NCI-H2029 treated with DMSO at 0.1 percent for 48 hours (cell line): ENCODE measurements at places on chromosomes 7 and 10.

- DNase-seq, result peak; percentile 38
These were observed 100.7 kb upstream of the WAC start for GRCh38 chr10:28432210-28432676.

GRCh38 chr7:157111311-157111710 lies 27.4 kb upstream of the UBE3C start:
- DNase-seq, result no peak

- DNase-seq, result no peak
These were observed 584.2 kb upstream of the MBL2 start for GRCh38 chr10:53356616-53357349.

GRCh38 chr7:70631718-70632117 lies 500.2 kb upstream of the GALNT17 start:
- DNase-seq, result no peak

GRCh38 chr7:89809291-89809690 lies 345.0 kb upstream of the STEAP1 start:
- DNase-seq, result no peak

DNA sequence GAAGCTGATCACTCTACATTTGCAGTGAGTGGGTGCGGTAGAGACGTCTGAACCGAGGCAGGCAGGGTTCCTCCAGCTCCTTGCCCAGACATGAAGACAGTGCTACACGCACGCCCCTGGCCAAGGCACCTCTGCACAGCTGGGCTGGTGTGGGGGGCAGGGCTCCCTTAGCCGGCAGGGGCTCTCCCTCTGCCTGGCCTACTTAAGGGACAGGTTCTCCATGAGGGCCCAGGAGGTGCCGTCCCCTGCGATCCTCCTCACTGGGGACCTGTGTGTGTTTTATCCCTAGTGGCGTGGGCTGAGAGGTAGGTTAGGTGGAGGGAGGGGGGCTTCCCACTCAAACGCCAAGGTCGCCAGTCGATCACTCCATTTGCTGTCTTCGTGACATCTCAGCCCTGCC lies 35.3 kb downstream of the IL15RA start:
- no peak for DNase-seq

- DNase-seq, result no peak
These were observed 121.3 kb downstream of the PPP1R9A start for GRCh38 chr7:95028683-95029082.

- no peak for DNase-seq
These were observed 63.7 kb downstream of the PRKCQ start for GRCh38 chr10:6516281-6516928.

- no peak for DNase-seq
These were observed 13.0 kb downstream of the LHPP start for GRCh38 chr10:124474514-124475070.

DNA sequence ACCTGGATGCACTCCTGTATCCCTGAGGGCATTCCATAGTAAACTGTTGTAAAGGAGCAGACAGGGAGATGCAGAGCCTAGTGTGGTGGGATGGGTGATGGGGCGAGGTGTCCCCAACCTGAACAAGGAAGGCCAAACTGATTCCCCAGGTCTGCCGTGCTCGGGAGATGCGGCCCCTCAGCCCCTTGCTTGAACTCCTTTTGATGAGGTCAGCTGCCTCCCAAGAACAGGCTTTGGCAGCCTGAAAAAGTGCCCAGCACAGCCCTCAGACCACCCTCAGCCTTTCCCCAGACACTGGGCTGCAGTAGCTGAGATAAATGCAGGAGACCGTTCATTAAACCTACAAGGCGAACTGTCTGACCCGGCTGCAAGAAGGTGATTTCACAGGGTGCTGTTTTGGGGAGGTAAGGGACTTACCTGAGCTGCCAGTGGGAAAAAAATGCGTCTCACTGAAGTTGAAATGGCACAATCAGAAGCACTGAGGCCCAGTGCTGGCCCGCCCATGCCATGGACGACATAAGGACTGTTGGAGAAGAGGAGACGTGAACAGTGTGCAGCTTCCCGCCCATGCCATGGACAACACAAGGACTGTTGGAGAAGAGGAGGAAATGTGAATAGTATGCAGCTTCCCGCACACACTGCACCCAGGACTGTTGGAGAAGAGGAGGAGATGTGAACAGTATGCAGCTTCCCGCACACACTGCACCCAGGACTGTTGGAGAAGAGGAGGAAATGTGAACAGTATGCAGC lies 148.4 kb upstream of the FAM20C start:
- DNase-seq, result no peak

DNA sequence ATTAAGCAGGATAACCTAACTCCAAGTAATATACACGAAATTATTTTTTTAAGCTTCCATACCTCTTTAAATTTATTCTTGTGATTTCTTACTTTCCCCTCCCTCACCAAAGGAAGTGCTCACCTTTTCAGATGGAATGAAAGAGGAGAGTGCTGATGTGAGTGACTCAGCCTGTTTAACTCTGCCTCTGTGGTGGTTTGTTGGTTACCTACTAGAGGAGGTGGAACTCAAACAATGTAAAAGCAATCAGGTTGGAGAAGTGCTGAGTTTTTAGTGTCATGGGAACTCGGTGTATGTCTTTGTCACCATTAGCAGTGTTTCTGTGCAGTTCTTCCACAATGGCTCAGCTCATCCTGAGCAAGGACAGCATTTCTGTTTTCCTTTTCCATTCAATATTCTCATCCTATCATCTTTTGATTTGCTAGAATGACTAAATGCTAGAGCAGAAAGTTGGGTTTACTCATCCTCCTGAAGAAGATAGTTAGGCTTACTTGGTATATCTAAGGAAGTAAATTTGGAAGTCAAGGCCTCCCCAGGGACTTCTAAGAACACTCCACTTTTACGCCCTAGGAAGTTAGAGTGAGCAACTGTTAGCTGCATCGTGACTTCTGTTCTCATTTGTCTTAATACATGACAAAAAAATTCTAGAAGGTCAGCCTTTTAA lies 6.0 kb downstream of the ADD3 start:
- DNase-seq, result no peak
